AG10803 (cell line): ENCODE measurements at places on chromosomes 4 and X.
A peak's percentile ranks its signal among the peaks of the same experiment; 100 is the strongest.

DNA sequence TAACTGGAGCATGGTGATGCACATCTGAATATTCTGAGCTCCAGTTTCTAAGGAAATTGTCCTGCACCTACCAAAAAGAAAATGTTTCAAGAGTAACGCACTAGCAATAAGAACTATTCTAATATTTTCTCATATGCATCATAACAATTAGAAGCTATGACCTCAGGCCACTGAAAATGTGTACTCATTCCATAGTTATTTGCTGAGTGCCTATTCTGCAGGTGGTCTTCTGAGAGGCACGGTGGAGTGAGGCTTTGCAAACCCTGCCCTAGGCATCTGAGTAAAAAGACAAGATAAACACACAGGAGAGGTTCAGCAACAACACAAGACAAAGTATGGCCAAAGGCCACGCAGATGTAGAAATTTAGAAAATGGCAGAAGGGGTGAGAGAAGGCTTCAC is 23.7 kb downstream of the SLC10A6 start:
- DNase-seq = no peak

GRCh38 chr4:184167576-184167975 is 50.1 kb downstream of the ENPP6 start:
- no peak for DNase-seq

GRCh38 chr4:105306158-105306781 is 159.6 kb downstream of the TET2 start:
- no peak for DNase-seq

DNA sequence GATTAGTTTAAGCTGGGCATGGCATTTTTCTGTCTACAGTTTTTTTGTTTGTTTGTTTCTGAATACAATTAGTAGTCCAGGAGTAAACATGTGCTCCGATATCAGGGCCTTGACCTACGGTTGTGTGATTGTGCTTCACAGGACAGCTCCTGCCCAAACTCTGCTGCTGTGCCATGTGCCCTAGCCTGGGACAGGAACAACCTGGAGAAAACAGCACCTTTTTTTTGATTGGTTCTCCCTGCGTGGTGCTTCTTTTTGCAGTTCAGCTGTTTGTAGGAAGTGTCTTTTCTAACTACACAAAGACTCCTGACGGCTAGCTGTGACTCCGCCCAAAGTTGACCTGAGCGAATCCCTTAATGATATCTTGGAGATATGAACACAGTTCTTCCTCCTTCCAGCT is 158.8 kb downstream of the ATP10D start:
- DNase-seq = no peak

GRCh38 chr4:89029591-89029990 is 27.4 kb downstream of the FAM13A start:
- no peak for DNase-seq

DNA sequence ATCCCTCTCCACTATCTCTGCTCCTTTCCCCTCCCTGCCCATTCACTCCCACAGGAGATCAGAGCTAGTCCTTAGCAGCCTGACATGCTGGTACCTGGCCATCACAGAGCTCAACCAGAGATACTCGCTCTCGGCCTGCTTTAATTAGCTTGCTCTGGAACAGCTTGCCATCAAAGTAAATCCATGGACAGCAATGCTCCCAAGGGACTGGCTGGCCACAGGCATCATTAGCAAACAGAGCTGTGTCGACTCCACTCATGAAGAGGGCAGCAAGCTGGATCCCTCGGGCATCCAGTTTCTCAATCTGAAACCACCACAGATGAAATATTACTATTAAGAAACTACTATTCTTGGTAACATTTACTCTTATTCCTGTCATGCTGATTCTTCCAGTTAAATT is 43.4 kb upstream of the PHF8 start:
- DNase-seq = peak; percentile 11

- DNase-seq = no peak
These were observed 19.9 kb upstream of the CYBB start for GRCh38 chrX:37759878-37760418.

DNA sequence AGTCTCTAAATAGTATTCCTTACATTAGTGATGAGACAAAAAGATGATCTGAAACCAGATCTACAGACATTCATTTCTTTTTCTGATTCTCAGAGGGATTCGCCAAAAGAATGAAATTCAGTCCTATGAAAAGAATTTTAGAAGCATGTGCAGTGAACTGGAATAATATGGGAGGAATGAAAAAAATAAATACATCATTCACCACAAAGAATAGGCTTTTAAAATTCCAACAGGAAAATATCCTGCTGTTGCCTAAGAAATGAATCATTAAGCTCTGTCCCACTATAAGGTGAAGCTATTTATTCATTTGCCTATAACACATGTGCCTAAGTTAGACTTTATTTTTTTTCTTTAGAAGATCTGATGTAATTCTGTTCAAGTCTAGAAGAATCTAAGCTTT is 165.9 kb downstream of the IL15 start:
- peak; percentile 96 for DNase-seq

DNA sequence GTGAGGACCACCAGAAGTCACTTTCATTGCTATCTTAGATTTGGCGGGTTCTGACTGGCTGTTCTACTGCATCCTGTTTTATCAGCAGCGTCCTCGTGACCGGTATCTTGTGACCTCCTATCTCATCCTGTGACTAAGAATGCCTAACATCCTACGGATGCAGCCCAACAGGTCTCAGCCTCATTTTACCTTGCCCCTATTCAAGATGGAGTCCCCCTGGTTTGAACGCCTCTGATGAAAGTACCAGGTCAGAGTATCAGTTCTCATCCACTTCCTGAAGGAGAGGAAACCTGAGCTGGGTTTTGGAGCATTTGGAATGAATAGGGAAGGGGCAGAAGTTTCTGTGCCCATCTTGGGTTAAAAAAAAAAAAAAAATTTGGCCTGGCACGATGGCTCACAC is 70.2 kb downstream of the SLC34A2 start:
- no peak for DNase-seq

DNA sequence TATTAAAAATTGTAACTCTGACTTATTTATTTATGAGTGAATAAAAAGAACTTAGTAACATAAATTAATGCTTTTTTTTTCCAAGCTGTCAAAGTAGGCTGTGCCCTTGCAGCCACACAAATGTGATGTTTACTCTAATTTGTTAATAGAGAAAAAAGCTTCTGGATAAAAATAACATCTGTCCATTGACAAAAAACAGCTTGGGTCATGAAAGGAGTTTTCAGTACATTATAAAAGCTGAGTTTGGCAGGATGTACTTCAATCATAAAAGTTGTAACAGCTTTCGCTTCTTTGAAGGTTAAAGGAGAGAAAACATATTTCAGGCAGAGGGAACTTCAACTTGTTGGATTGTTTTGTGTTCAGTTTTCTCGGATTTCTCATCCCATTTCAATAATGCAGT is 105.6 kb downstream of the SLC4A4 start:
- DNase-seq = no peak

- DNase-seq = no peak
These were observed 5.8 kb upstream of the CCNG2 start for GRCh38 chr4:77151241-77151640.

- peak; percentile 26 for DNase-seq
These were observed 19.2 kb downstream of the ETDC start for GRCh38 chrX:135328421-135329005.
